ENCODE measurements at places on chromosomes 5 and 9.

DNA sequence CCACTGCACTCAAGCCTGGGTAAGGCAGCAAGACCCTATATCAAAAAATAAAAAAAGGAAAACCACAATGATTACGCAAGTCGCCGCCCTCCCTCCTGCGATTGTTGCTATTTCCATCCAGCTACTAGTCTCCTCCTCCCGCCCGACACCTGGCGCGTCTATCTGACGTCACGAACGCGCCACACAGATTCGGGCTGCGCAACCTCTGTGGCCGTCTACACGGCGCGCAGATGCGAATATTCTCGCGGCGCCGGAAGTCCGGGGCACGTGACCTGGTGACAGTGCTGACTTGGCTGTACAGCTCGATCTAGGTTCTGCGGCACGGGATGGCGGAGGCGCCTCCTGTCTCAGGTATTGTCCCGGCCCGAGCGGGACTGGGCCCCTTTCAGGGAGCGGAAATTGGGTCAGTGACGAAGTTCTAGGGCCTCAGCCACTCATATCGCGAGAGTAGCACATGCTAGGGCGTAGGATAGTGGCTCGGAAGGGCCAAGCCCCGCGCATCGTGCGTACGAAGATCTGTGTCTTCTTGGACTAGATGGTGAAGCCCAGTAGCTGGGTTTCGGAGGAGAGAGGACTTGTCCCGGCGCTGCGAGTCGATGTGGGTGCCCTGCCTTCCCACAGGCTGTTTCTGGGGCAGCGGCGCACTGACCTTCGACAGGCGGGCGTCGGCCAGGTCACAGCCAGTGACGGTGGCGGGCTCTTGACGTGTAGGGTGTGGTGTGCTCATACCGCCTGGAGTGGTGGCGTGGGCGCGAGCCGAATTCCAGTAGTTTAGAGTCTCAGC, at the start of gene NFX1:
Gene NFX1 (plus strand): TSS at position 270 of the 784 bp plus-strand sequence. CDS start 57 bp downstream, at position 327.
- DNase-seq, result peak; percentile 89

DNA sequence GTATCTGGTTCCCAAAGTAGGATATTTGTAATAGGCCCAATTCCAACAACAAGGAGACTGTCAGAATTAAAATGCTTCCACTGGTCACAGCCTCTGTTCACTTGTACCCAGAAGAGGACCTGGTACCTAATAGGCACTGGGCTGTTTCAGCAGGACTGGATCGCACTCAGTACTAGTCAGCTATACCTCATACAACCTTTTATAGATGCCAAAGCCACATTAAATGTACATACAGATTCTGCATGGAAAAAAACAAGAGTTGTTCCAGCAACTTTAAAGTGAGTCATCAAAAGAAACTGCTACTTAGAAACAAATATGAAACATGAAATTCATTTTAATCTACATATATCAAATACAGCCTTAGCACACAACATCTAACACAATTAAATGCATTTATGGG, 87.5 kb downstream of the GPR21 start:
- DNase-seq, result no peak

DNA sequence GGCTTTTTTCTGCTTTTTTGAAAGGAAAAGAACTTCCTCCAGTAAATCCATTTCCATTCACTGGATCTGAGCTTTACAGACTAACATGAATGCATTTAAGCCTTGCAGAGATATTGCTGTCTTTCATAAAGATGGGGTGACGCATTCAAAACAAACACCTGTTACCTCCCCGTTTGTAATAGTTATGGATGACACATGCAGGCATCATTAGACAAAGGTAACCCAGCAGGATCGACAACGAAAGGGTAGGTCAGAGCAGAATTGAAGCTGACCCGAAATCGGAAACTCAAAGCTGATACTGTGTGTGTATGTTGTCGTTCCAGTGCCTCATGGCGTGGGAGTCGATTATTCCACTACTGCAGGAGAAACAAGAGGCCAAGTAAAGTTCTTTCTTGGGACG, 22.2 kb downstream of the SLC46A2 start:
- DNase-seq, result no peak

DNA sequence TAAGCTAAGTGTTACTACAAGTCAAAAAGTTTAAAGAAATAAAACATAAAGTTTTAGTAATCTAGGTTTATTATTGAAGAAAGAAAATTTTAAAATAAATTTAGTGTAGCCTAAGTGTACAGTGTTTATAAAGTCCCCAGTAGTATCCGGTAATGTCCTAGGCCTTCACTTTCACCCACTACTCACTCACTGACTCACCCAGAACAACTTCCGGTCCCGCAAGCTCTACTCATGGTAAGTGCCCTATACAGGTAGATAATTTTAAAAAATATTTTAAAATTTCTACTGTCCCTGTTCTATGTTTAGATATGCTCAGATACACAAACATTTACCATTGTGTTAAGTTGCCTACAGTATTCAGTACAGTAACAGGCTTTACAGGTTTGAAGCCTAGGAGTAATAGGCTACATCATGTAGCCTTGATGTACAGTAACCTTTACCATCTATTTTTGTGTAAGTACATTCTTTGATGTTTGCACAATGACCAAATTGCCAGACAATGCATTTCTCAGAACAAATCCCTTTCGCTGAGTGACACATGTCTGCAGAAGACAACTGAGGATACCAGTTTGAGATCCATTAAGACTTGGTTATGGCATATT, 253.6 kb downstream of the TRIM32 start:
- DNase-seq, result no peak

- DNase-seq, result no peak
Measured at GRCh38 chr5:68547622-68548021, 332.1 kb downstream of the PIK3R1 start.
